Activated naive CD8-positive, alpha-beta T cell treated with anti-CD3 and anti-CD28 coated beads, Interleukin-2, amount 50 U/mL, for 16 hours (primary cell): ENCODE measurements at places on chromosomes 3 and 15.

DNA sequence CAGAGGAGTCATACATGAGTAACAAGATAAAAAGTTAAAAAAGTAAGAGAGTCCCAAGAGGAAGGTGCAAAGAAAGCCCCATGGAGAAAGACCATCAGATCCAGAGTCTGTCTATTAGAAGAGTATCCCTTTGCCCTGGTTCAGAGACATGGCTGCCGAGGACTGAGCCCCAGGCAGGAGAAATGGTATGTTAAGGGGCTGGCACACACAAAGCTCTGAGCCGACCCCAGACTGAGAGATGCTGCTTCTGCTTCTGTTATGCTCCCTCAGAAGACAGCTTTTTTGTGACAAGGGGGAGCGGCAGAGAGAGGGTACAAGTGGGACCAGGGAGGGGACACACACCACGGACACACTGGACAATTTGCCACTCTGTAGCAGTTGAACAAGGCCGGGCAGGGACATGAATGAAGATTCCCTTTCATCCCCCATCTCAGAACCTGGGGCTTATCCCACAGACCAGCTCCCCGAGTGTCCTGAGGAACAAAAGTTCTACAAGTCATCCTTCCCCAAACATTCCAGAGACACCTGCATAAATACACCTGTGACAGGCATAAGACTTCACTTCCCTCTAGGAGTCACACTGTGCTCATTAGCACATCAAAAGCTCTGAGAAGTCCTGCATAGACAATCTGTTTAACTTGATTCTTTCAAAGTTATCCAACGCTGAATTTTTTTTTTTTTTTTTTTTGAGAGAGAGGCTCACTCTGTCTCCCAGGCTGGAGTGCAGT, 161.6 kb upstream of the WNT5A start:
- DNase-seq: no peak

DNA sequence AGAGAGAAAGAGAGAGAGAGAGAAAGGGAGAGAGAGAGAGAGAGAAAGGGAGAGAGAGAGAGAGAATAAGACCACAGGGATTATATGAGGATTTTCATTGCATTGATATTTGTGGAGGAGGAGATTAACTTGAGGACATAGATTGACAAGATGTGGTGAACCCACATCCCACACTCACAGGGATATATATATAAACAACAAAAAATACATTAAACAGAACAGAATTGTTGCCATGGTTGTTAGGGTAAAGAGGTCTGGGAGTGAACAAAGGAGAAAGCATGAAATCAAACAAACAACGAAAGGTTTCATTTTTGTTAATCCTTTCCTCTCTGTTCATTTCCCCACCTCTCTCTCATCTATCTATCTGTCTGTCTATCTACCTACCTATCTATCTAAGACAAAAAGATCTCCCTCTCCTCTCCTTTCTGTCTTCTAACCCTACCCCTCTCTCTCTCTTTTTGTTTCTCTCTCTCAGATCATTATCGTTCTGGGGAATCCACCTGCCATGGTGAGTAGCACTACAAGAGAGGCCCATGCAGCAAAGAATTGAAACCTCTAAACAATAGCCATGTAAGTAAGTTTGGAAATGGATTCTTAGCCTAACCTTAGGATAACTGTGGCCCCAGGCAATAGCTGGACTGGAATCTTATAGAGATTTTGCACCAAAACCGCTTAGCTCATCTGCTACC, 280.9 kb downstream of the RAP2B start:
- no peak for DNase-seq

- DNase-seq: no peak
Measured at GRCh38 chr3:42975955-42976354, 3.2 kb upstream of the GASK1A start.

DNA sequence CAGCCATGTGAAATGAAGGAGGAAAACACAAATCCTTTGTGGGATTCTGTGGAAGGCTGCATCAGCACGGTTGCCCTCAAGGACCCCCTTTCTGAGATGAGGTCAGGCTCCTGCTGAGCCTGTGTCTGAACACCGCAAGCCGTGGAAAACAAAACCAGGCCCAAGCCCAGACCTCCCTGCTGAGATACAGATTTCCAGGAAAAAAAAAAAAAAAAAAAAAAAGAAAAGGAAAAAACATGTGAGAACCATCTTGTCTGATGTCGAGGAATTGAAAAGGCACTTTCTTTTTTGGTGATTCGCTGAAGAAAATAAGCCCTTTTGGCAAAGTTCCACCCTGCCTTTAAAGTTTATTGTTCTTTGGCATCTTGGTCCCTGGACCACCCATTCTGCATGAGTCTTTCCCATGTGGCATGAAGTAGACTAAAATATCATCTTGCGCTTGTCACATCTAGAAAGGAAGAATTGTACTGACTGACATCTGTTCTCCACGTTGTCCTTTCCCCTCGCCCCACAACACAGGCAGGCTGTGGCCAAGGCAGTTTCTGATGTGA, 117.6 kb downstream of the CHST2 start:
- no peak for DNase-seq

DNA sequence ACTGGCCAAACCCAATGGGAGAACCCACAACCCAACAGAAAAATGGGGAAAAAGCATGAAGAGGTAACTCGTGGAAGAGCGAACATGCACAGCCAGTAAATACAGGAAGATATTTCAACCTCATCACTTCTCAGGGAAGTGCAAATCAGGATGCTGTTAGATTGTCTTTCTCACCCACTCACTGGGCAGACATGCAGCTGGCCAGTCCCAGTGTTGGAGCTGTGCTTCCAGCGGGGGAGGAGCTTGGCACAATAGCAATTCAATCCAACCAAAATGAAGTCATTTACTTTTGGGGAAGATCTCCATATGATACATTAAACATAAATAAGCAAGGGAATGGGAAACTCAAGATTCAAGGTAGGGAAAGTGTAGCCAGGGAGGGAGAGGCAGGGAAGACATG, 12.1 kb downstream of the WNT7A start:
- no peak for DNase-seq

DNA sequence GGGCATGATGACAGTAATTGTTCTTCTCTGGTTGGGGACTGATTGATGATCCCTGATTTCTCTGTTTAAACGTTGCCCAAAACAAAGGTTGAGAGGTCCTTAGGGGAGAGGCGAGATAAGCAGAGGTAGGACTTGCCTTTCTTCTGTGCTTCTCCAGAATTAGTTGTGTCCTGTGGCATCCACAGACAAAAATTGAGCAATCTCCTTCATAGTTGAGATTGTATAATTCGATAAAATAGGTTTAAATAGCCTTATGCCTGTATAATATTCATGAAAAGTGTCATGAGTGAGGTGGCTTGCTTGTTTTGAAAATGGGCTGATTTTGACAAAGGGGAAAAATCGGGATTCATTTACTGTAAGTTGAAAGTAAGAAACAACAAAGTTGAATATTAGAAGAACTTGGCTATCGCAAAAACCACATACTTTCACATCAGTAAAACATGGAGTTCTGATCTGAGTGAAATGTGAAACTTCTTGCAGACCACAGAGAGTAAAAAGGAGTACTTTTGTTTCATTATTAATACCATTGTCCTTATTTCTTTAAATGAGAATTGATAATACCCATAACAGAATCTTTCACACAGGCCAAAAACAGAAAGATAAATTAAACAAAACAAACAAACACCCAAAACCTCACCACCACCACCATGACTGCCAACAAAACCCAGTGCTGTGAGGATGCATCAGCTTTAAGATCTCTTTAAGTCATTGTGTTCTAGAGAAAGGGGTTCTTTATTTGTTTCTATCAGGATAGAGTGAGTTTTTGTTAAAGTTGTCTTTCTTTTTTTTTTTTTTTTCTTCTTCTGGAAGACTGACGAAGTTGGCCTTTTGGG, 155.7 kb downstream of the LPP start:
- DNase-seq: no peak

GRCh38 chr3:158102242-158103080, 3.8 kb downstream of the SHOX2 start:
- DNase-seq: no peak

- DNase-seq: no peak
Measured at GRCh38 chr3:27641888-27642601, 80.1 kb downstream of the EOMES start.

DNA sequence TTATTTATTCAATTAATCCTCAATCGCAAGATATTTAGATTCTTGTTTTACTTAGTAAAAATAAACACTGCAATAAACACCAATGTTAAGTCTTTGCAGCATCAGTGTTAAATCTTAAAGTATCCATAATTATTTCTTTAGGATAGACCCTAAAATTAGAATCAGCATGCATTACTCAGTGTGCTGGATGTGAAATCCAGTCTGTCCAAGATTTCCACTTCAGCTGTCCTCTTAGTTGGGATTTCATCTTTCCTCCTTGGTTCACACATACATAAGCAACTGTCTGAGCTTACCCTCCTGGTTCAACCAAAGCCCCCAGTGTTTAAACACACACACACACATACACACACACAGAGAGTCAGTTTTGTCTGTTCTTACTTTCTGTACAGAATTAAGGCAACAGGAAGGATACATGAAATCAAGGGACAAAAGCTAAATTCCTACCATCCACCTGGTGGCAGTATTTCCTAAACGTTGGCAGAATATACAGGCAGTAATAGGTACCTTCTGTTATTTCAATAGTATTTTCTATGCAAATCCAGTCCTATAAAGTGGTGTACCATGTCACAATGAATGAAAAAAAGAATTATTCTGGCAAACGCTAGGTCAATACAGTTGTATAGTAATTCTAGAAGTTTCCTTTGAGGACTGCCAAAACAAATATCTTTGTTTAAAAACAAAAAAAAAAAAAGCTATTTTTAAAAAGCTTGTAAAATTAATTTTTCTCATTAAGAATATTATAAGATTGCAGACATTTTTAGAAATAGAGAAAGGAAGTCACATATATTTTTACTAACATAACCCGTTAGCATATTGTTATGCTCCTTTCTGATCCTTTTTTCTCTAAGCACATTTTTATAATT, 27.3 kb upstream of the DMXL2 start:
- peak; percentile 13 for DNase-seq

GRCh38 chr3:49629866-49630265, 44.3 kb upstream of the APEH start:
- DNase-seq: no peak

GRCh38 chr3:133158686-133159085, 120.5 kb downstream of the TMEM108 start:
- no peak for DNase-seq

- DNase-seq: peak; percentile 5
Measured at GRCh38 chr15:50358845-50359244, 3.8 kb upstream of the GABPB1 start.

DNA sequence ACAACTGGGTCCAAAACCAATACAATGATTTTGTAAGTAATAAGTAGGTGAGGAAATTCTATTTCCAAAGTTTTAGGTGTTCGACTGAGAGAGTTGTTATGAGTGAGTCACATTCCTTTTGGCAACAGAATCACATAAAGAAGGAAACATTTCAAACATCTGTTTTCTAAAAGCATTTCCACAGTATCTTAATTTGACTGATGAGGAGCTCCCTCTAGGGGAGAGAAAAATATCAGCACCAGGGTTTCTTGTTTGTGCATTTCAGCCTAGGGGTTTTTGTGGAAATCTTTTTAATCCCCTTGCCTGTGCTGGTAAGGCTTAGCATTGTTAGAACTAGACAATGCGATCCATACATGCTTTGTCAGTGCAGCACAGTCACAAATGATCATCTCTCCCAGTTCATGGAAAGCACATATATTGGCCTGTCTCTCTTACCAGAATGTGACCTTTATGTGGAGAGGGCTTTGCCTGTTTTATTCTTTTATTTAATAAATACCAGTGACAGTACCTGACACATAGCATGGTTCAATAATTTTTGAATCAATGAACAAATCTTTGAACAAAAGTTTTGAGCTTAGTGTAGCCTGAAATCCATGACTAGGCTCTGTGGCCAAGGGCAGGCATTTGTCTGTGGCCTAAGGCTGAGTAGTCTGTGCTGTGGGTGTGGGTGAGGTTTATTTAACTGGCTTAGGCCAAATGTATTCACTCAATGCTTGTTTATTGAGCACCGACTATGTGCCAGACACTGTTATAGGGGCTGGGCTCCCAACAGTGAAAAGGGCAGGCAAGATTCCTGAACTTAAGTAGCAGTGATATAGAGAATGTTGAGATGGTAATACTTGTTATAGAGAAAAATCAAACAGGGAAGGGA, 21.1 kb upstream of the IQCF6 start:
- no peak for DNase-seq

DNA sequence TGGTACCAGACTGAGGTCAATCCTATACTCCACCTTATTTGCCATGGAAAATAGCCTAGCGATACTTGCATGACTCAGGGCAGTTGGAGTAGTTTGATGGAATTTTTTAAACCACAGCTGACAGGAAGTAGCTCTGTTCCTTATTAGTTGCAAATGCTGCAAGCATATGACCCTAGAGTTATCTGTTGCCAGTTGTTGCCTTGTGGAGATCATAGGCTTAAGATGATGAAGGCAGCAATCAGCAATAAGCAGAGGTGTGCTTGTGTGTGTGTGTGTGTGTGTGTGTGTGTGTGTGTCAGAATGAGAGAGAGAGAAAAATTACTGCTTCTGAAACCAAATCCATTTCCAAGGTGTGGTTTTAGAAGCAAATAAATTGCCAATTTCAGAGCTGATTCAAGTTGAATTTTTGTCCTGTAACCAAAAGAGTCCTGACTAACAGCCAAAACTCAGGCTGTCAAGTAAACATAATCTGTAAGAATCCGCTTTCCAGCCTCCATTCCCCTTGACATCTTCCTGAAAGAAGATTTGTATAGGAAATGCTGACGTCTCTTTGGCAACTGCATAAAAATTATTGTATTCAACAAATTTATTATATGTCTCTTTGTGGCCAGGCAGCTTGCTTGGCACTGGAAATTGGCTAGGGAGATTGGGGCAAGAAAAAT, 141.2 kb downstream of the SERPINI1 start:
- DNase-seq: no peak

GRCh38 chr3:51257870-51258269, 127.2 kb upstream of the MANF start:
- no peak for DNase-seq

DNA sequence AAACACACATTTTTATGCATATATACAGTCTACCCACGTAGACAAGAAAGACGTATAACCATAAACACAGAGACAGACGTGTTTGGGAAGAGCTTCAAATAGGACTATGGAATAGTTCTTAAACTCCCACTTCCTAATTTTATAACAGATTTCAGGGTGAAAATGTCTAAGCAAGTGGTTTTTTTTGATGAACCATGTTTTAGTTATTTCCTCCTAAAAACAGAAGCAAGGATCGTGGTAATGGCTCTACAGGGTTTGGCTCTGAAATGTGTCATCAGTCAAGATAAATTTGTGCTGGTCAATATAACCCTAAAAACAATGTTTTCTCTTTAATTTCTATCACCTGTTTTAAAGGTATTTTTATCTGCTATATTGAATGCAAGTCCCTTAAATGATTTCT, 58.2 kb downstream of the FMN1 start:
- no peak for DNase-seq

DNA sequence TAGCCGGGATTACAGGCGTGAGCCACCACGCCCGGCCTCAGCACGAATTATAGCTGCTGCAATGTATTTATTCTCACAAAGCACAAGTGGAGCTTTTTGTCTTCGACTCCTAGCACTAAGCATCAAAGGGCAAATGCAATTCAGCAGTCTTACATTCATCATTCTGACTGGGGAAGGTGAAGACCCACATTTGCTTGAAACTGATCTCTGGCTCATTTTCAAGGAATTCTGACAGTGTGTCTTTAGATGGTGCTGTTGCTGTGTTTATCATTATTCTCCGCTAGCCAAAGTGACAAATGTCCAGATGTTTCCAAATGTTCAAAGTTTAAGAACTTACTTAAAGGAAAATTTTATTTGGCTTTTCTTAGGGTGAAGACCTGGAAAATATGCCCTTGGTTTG, 55.9 kb downstream of the SGO1 start:
- DNase-seq: no peak
